Brain microvascular endothelial cell (primary cell): ENCODE measurements at places on chromosomes 16 and 17.
A peak's percentile ranks its signal among the peaks of the same experiment; 100 is the strongest.

GRCh38 chr16:2102471-2102870 is 33.2 kb downstream of the PKD1 start:
- no peak for DNase-seq

DNA sequence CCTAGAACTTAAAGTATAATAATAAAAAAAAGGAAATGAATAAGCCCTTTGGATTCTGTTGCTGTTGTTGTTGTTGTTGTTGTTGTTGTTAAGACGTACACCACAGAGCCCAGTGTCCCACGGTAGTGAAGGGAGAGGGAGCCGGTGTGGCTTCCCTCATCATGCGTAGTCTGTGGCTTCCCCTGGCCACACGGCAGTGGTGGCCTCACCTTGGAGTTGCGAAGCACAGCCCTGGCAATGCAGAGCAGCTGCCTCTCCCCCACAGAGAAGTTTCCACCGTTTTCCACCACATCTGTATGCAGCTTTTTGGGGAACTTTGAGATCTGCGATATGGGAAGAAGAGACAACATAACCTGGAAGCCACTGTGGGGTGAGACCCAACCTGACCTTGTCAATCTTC is 14.1 kb upstream of the ABCC12 start:
- DNase-seq = no peak

DNA sequence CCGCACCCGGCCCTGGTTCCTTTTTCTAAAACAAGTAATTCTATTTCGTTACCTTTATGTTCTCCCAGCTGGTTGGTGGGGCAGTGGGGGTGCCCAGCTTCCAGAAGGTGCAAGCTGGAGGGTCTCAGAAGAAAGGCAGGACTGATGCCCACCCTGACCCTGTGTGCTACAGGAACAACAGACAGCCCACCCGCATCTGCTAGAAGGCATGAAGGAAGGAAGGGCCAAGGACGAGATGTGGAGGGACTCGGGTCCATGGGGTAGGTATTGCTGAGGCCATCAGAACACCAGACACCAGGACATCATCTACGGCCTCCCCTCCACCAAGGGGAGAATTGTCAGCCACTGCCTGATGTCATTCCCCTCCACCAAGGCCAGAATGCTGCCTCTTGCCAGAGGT is 6.4 kb upstream of the CYTH1 start:
- no peak for DNase-seq

- DNase-seq = peak; percentile 70
Measured at GRCh38 chr16:58755989-58756649, 22.0 kb upstream of the GOT2 start.

DNA sequence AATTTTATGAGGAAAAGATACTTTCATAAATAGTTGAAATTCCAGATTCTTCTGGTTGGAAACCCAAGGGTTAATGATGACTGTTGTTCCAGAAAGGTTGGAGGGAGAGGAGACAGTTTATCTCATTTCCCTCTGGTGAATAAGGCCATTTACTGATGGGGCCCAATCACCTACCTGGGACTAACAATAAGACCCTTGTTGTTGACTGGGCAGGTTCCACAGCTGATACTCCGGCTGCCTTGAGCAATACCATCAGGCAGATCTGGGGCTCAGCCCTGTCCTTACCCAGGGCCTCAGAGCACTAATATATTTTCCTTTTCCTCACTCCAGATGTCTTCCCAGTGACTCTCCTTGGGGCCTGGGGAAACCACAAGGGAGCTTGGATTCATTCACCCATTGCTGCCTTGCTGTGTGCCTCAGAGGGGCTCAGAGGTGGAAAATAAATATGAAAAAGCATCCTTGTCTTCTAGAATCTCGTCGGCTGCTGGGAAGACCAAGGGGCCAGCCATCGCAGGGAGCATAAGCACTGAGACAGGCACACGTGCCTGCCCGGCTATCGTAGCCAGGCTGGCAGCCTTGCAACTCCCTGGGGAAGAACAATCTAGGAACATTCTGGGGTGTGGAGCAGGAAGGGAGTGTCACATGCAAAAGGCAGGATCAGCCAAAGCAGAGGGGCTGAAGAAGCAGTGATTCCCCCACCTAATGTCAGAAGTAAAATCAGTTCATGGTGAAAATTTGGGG is 54.4 kb downstream of the MPRIP start:
- no peak for DNase-seq

- DNase-seq = no peak
Measured at GRCh38 chr16:80317599-80318037, 223.2 kb upstream of the DYNLRB2 start.

DNA sequence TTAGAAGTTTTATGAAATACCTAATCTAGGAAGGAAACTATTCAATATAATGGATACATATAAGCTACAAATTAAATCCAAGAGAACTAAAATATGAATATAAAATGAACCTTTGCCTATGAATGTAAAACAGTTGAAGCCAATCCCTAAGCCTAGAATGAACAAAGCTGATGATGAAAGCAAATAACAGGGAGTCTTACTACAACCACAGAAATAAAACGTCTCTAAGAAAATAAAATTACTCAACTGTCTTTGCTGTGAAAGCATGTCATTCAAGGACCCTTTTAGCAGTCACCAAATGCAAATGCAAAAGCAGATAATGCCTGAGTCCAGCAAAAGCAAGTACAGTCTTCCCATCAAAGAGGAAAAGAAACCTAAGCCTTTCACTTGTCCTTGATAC is 23.0 kb downstream of the FAM222B start:
- no peak for DNase-seq

DNA sequence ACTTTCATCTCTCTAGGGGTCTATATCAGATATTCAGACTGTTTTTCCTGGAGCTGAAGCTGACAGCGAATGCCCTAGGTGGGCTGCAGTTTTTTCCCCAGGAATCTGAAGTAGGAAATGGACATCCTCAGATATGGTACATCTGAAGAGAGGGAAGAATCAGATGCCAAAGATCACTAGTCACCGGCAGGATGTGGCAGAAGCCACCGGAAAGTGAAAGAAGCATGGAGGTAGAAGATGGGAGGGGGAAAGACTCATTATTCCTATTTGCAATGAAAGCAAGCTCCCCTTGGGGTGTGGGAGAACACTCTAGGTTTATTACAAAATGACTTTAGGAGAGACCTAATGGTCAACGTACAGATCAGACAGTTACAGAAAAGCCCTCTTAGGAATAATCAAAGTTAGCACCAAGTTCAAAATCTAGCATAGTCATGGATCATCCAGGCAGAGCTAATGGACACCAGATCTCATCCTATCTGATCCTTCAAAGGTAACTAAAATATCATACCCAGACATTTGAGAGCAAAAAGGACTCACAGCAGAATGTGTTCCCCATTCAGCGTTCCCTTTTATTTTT is 110.7 kb downstream of the HS3ST3A1 start:
- DNase-seq = peak; percentile 24

GRCh38 chr17:76240461-76241203 is at the start of gene RNF157:
RNF157 (minus strand) TSS chr17:76240493; CDS start chr17:76240240, 253 bp downstream.
- peak; percentile 16 for DNase-seq

GRCh38 chr17:1946021-1946932 is 78.9 kb downstream of the RTN4RL1 start:
- no peak for DNase-seq

DNA sequence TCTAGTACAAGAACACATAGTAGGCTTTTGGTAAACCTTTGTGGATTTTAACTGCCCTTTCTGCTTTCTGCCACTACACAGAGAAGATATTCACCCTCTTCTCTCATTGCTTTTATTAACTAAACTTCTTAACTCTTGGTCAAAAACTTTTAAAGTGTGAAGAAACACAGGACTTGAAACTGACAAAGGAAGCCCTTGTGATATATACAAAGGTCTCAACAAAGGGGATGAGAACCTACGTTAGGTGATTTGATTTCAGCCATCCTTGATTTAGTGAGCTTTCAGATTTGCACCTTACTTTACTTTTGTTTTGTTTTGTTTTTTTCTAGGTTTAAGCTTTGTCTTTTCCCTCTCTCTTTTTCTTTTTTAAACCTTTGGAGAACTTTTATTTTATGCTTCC is 66.9 kb downstream of the TBX4 start:
- DNase-seq = no peak
